ENCODE measurements at places on chromosomes 12 and 14.

DNA sequence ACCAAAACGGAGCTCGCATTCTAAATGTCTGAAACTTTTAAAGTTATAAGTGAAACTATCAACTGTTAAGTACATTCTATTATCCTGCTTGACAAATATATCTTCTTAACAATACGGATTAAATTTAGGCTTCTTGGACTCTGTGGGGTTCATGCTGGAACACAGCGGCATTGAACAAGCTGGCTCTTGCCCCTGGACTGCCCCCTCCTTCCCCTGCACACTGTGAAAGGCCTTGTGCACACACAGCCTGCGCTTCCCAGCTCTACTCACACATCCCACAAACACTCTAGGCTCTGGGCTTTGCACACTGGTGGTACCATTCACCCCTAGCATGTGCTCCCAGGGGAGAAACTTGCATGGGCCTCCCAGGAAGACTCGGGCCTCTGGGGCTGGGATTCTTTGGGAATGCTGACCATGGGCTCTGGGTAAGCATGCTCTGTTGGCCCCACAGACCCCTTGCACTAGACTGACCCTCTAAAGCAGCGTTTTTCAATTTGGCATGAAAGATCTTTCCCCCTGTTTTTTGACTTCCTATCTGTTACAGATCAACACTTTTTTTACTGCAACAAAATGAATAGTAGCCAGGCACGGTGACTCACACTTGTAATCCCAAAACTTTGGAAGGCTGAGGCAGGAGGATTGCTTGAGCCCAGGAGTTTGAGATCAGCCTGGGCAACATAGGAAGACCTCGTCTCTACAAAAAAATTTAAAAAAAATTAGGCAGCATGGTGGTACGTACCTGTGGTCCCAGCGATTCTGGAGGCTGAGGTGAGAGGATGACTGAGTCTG lies 96.2 kb upstream of the CPM start:
- DNase-seq, result no peak

- no peak for DNase-seq
Measured at GRCh38 chr14:52412426-52412825, 98.3 kb downstream of the PTGER2 start.

- DNase-seq, result no peak
Measured at GRCh38 chr14:98819867-98820206, 452.2 kb downstream of the BCL11B start.

- no peak for DNase-seq
Measured at GRCh38 chr12:80708975-80709328, 1.5 kb downstream of the MYF6 start.

GRCh38 chr12:26939953-26940352 lies 1.7 kb downstream of the FGFR1OP2 start:
- no peak for DNase-seq

DNA sequence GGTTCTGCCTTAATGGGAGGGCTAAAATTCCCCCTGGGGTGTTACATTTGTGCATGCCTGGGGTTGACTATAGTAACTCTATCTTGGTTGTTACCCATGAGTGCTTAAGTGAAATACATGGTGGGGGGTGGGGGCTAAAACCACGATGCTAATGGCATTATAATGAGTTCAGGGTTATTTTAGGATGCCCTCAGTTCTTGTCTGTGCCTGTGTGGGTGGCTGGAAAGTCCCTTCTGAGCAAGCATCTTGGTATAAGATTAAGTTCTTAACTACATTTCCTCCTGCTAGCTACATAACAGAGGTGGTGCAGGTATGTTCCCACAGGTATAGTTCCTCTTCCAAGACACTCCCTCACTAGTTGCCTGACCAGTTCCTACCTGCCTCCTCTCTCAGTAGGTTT lies 822.3 kb downstream of the LRFN5 start:
- DNase-seq, result no peak

- DNase-seq, result no peak
Measured at GRCh38 chr12:109529691-109530640, 43.3 kb downstream of the MMAB start.

DNA sequence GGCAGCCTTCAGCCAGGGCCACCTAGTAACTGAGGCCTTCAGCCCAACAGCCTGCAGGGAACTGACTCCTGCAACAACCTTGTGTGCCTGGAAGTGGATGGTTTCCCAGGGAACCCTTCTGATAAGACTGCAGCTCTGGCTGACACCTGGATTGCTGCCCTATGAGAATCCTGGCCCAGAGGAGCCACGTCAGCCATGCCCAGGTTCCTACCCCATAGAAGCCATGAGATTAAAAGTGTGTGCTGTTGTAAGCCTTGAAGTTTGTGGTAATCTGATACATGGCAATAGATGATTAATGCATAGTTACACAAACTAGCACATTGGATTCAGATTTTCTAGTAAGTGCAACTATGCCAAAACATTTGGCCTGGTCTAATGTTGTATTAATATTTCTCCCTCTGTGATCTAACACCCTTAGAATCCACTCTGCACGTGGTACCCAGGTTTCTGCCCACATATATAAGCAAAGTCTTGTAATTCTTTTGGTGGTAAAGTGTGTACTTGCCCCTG lies 64.8 kb upstream of the BEGAIN start:
- DNase-seq, result no peak

GRCh38 chr14:74682169-74682952 lies 30.5 kb downstream of the AREL1 start:
- DNase-seq, result no peak

- DNase-seq, result no peak
Measured at GRCh38 chr12:67916266-67916970, 72.8 kb upstream of the IFNG-AS1 start.

GRCh38 chr12:79938843-79939242 lies 3.9 kb upstream of the PPP1R12A start:
- DNase-seq, result no peak

DNA sequence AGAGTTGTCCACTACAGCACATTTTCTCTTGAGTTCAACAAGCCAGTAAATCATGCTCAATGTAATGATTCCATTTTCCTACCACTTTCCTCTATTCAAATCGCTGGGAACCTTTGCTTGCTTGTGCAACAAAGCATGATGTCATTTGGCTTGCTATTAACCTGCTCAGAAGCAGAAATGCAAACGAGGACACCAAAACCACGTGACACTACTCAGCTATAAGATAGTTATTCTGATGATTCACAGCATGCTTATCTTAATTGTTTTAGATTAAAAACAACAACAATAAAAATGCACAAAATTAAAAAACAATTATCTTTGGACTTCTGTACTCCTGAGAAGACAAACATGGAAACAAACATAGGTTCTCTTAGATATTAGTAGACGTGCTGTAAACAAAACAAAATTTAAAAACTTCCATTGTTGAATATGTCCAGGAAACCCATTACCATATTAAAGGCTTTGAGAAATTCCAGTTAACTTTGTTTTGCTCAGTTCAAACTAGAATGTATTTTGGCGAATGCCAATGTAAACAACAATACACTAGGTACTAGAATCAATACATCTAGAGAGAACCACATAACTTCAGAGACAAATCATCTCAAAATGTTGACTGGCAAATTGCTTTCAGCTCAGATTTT lies 77.5 kb upstream of the KRAS start:
- DNase-seq, result no peak

- DNase-seq, result no peak
Measured at GRCh38 chr14:40232302-40232701, 800.1 kb upstream of the FBXO33 start.
